ENCODE measurements at places on chromosomes 11 and 22.

DNA sequence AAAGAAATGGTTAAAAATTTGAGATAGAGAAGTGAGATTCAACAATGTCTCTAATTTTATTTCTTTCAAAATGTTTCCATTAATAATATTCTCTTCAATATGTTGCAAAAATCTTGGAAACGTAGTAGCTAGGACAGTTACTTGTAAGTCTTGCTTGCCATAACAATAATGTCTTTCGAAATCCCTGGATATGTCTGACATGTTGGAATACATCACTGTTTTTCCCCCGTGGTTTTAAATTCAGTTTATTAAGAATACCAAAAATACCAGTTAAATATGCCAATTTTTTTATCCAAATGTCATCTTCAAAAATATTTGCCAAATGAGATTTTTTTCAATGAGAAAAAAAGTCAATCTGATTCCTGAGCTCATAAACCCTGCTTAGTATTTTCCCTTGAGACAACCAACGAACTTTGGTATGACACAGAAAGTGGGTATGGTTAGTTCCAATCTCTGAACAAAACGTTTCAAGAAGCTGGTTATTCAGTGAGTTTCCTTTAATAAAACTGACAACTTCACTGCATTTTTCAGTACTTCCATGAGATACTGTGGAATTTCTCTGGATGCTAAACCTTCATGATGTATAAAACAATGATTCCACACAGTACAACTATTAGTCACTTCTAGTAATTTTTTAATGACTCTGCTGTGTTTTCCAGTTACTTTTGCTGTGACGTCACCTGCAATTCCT is 36.7 kb upstream of the AMPD3 start:
- DNase-seq: no peak

DNA sequence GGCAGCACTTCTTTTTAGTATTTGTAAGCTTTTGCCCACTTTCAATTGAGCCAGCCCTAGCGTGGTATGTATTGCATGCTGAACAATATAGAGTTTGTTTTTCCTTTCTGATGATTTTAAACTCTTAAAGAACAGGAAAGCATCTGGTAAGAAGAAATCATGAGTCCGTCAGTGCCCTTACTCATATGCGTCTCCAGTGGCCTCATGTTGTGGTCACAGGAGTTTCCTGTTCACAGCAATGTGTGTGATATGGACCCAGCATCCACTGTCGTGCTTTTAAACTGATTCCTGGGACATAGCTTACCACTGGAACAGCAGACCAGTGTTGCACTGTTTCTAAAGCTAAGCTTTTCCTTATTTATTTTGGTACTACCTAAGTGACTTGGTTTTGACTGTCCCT is 40.1 kb downstream of the BID start:
- DNase-seq: no peak

GRCh38 chr11:86666193-86666592 is 6.2 kb downstream of the ME3 start:
- DNase-seq: no peak

GRCh38 chr11:46309814-46310259 is 32.4 kb downstream of the CREB3L1 start:
- DNase-seq: no peak

DNA sequence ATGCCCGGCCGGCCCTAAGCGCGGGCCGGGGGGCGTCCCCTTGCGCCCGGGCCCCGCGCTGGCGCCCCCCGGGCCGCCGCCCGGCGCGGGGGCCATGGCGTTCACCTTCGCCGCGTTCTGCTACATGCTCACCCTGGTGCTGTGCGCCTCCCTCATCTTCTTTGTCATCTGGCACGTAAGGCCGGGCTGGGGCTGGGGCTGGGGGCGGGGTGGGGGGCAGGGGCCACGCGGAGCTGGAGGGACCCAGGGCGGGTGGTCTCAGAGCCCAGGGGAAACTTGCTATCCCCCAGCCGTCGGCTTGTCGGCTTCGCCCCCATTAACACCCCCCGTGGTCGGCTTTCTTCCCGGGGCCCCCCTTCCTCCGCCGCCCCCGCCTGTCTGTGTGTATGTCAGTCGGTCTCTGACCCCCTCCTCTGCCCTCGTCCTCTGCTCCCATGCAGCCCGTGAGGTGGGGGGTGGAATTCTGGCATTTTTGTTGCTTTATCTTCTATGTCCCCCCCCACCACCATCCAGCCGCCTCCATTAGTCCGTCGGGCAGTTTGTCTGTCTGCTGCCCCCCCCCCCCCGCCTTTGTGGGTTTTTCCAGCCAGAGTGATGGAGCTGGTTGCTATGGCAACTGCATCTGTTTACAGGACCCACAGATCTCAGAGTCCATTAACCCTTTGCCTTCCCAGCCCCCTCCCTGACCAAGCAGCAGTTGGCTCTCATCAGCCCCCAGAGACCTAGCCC is 552 bp downstream of the CNIH2 start:
- DNase-seq: no peak

- DNase-seq: no peak
Observed at GRCh38 chr22:23604939-23605712, 25.0 kb upstream of the IGLL1 start.

- DNase-seq: no peak
Observed at GRCh38 chr22:45689211-45689610, 17.6 kb downstream of the ATXN10 start.

GRCh38 chr22:30344447-30345200 is 12.1 kb downstream of the SF3A1 start:
- no peak for DNase-seq

- no peak for DNase-seq
Observed at GRCh38 chr22:37609240-37610152, 862 bp downstream of the GGA1 start.

- no peak for DNase-seq
Observed at GRCh38 chr11:124867700-124868099, 2.5 kb downstream of the ROBO3 start.

GRCh38 chr11:114880442-114880841 is 202.1 kb downstream of the NXPE2 start:
- no peak for DNase-seq

DNA sequence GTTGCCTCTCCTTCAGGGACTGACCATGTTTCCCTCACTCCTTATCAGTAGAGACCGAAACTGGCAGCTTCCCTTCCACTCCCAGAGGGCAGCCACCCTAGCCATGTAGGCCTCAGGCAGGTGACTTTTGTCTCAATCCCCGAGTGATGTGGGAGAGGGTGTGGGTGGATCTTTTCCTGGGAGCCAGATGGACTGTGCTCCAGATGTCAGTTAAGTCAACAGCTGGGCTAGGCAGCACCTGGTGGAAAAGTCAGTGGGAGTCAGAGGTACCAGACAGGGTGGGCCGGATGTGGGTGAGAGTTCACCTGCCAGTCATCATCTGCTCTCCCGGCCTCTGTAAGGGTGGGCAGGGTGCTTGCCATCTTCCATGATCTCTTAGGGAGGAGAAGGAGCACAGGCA is 1.9 kb downstream of the BANF1 start:
- no peak for DNase-seq

DNA sequence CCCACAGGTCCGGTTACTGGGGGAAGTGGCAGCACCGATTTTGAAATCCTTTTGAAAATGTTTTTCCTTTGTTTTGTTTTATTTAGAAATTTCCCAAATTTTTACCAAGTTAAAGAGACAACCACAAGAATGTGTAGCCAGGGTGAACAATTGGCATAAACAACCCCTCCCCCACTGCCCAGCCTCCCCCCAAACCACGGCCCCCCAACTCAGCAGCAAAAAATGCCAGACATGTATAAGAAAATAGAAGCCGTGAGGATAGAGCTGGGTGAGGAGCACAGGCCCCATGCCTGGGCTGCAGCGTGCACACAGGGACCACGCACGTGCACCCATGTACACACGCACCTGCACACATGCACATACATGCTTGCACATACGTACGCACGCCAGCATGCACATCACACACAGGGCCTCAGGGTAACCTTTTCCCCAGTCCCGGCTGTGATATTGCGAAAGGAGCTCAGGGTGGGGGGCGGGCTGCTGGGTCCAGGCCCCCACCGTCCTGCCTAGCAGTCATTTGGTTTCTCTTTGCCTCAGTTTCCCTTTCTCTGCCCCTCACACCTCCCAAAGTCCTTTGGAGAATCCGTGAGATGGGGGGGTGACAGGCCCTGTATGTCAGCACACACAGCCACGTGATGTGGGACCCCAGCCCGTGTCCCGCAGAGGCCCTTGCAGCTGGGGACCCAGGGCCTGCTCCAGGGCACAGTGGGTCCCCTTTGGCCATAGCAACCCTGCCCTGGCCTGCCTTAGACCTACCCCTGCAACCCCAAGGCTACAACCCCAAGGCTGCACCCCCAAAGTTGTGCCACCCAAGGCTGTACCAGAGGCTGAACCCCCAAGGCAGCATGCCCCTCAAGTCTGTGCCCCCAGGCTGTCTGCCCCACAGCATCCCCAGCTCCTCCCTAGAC is 42.9 kb downstream of the IGF2 start:
- DNase-seq: no peak

DNA sequence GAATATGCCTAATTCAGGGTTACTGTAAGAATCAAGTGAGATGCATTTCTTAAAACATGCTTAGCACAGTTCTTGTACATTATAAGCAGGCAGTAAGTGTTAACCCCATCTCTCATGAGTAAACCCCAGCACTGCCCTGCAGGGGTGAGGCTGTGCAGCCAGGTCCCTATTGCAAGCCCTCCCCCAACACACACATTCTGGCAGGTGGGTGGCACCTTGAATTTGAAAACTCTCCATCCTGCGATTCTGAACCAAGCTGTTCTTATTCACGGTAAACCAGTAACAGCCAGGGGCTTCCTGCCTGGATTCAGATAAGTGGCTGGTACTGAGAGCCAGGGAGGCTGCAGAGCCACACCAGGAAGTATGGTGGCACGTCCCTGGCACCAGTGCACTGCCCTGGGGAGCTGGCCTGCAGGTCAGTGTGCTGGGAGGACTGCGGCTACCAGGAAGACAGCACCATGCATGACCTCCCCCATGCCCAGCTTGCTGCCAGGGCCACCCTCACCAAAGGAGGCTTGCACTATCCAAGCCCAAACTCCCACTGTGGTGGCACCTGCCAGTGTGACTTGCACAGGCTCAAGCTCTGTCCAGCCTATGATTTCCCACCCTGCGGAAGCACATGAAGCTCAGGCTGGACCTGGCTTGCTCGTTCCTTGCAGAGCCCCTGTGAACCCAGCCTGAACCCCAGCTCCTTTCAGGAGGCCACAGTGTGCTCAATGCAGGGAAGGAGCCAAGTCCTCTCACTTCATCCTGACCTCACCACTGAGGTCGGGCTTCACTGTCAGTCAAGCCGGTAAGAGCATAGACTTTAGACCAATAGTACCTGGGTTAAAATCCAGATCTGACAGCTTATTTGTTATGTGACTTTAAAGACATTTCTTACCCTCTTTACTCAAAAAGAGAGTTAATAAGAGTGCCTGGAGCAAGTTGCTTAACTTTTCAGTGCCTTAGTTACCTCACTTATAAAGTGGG is 88.1 kb downstream of the MICAL2 start:
- DNase-seq: no peak

GRCh38 chr11:62654297-62654696 is 1.2 kb upstream of the INTS5 start:
- DNase-seq: no peak

DNA sequence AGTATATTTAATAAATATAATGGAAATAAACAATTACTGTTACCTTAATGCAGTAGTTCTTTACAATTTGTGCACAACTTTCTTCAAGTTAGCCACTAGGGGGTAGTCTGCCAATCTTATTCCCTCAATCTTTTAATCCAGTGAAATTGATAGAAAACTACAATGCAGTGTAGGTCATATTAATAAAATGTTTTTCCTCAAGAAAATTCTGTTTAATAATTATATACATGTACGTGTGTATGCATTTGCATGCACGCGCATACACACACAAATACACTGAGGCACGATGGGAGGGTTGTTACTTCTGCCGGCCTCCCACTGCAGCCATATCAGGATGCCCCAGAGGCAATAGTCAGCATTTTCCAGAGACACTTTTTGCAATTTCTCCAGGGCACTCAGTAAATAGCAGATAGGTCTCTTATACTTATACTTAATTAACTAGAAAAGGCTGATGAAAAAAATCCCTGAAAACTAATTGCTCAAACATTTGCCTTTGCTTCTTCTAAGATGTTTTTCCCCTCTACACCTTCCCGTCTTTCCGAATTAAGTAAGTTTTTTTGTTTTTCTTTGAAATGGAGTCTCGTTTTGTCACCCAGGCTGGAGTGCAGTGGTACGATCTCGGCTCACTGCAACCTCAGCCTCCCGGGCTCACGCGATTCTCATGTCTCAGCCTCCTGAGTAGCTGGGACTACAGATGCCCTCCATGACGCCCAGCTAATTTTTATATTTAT is 3.1 kb downstream of the GAB2 start:
- no peak for DNase-seq

- no peak for DNase-seq
Observed at GRCh38 chr11:121412000-121412587, 40.0 kb upstream of the SORL1 start.

GRCh38 chr22:35337932-35338331 is 38.2 kb downstream of the TOM1 start:
- DNase-seq: no peak

DNA sequence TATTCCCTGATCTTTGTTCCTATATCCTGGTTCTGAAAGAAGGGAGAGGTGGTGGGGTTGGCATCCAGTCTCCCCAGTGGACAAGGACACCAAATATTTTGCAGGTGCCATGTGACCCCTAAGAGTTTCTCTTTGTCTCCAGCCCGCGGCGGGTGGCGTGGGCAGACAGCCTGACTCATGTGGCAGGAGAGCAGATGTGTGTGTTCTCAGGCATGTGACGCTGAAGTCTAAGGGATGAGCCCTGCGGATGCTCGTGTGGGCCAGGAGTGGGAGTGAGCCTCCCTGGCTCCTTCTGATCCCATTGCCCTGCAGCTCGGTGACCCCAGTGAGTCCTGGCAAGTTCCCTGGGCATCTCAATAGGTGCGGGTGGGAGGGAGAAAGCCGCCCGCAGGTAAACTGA is 94.8 kb upstream of the TBCEL start:
- no peak for DNase-seq

GRCh38 chr22:37378642-37379058 is 48.6 kb downstream of the ELFN2 start:
- no peak for DNase-seq

DNA sequence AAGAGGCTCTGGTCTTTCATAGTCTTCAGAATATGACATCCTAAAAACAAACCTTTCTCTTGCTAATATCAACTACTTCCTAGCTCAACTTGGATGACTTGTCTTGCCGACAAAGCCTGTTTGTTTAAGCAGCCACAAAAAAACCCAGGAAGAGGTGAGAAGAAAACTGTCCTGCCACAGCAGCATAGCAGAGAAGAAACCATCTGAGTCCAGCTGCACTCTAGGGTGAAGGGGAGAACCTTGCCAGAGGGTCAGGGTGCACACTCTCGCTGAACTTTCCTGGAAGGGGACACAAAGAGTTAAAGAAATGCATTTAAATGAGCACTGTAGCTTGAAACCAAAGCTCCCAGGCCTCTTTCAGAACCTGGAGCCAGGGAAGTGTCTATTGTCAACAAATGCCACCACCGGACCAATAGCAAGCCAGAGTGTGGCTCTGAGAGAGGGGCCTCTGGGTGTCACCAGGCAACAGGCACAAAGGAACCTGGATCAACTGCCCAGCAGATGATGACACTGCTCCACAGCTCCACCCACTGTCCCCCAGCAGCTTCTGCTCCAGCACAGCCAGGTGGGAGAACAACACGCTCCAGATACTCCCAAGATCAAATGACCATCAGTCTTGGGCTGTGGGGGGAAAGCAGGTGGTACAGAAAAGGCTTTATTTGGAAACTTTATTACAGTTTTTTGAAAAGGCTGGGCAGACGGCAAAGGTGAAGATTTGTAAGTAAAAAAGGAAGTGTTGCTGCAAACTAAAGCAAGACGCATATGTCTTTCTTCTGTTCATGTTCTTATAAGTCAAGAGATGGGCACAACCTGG is 105.7 kb downstream of the RASSF10 start:
- DNase-seq: no peak

GRCh38 chr22:40782521-40782920 is 36.6 kb downstream of the SLC25A17 start:
- no peak for DNase-seq

- no peak for DNase-seq
Observed at GRCh38 chr22:46193898-46194310, 43.6 kb downstream of the PPARA start.

Data from T-helper 2 cell (primary cell).